ENCODE measurements at places on chromosomes 13 and 19.

GRCh38 chr19:18091217-18091608, 4.5 kb upstream of the IL12RB1 start:
- no peak for DNase-seq

DNA sequence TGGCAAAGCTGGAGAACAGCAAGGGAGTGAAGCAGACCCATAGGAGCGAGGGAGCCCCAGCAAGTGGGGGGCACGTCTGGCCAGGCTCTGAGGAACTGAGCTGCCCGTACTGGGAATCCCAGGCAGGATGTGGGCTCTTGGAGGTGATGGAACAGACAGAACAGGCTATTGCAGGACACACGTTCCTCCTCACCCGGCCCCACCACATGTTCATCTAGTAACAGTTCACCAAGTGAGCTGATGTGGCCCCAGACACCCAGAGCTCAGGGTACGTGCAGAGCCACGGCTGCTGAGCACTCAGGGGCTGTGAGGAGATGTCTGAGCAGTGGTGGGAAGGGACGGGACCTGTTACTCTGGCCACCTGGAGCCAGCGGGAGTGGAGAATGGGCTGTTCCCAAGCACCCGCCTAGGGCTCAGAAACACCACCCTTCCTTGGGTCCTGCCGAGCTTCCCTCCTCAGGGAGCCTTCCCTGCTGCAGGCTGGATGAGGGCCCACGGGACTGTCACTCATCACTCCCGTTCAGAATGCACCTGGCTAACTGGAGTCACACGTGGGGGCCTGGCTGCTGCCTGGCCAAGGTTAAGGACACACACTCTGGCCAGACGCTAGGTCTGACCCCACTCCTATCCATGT, 18.4 kb downstream of the ELL start:
- no peak for DNase-seq

DNA sequence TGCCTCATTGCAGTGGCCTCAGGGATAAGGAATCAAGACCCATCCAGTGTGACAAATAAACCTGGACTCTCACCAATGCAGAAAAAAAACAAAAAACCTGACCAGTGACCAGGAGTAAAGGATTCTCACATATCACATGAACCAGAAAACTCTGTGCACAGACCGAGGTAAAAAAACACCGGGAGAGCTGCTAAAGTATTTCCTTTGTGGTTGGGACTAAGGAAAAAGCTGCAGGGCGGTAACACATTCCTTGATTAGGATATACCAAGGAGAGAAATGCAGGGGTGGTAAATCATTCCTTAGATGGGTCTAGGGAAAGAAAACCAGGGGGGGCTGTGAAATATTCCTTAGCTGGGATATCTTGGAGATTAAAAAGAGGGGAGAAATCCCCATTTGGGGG, 64.8 kb upstream of the ZNF85 start:
- no peak for DNase-seq

GRCh38 chr13:100433475-100433874, 155.1 kb downstream of the GGACT start:
- DNase-seq: no peak
